ENCODE measurements at places on chromosomes 13 and 19.

GRCh38 chr19:13717194-13717643 is 47.1 kb upstream of the MRI1 start:
- no peak for DNase-seq

DNA sequence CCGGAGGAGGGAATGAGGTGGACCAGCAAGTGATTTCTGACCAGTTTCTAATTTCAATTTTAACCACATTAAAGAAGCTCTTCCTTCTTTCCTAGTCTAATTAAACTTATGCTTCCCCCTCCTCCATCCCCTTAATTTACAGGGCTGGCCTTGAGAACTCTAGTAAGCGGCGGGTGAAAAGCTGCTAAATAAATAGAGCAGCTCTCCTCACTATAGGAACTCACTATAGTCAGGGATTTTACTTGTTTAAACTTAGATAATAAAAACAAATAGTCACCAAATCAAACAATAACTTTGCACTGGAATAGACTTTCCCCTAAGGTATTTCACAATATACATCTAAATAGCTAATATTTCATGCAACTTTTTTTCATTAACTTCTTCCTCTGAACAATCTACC is 1838.2 kb upstream of the PRR20A start:
- no peak for DNase-seq

DNA sequence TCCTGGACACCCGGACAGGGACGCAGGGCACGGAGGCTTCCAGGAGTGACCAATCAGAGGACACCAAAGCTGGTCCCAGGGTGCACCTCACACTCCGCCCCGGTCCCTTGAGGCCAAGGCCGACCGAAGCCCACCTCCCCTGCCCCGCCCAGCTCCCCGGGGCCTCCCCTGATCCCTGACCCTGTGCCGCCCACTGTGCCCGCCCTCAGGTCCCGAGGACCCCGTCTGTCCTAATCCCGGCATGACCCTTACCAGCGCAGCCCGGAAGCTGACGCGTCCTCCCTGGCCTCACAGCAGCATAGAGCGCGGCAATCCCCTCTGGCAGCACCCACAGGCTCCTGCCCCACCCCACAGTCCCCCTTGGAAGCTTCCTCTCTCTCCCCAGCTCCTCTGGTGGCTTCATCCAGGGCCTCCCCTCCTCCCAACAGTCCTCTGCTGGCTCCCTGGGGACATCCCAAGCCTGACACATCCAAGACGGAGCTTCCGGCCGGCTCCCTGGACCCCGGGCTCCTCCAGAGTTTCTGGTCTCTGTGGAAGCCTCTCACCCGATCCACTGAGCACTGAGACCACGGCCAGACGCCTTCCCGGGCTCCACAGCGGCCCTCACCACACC is 7.4 kb upstream of the CDC34 start:
- no peak for DNase-seq

DNA sequence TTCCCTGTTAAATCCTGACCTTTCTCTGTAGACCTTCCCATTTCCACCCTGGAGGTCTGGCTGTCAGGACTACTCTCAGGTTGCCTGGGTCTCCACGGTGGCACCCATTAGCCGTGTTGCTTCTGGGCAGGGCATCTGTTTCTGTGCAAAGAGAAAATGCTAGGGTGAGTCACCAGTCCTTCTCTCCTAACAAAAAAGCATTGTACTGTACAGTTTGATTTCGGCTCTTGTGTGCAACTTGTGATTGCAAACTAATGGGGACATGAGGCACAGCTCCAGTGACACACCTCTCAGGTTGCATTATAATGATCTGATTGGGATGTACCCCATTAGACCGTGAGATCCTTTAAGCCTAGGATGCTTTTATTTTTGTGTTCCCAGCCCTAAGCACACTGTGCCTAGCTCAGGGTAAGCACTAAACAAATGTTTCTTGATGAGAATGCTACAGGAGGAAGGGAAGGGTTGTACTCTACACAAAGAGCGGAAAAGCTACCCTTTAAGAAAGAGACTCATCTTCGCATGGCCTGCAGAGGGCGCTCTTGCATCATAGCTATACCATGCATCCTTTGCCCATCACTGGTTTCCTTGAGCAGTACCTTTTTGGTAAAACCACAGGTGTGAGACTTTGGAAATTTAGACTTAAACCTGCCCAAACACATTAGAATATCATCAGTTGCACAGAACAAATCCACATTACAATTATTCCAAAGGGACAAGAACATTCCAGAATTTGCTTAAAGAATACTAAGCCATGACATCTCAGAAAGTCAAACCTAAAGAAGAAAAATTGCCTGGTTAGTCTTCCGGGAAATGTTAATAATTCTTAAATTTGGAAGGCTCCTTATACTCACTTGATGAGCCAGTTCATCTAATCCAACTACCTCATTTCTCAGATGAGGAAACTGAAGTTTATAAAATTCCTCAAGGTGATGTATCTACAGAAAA is 20.3 kb upstream of the TRIM13 start:
- DNase-seq: no peak

DNA sequence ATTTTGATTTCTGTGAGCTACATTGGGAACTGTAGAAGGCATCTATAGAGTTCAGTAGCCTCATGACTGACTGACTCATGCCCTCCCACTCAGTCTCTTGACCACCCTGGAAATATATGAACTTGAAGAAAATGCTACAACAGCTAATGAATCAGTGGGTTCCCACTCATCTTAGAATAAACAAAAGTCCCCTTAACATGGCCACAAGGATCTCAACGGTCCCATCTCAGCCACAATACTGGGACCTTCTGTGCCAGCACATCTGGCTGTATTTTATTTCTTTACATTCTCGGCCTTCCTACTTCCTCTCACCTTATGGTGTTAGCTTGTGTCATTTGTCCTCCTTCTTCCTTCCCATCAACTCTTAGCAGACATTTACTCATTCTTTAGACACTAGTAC is 619.8 kb downstream of the DCT start:
- DNase-seq: no peak

- DNase-seq: no peak
These were observed 1.6 kb downstream of the PPP1R13L start for GRCh38 chr19:45403272-45403671.

DNA sequence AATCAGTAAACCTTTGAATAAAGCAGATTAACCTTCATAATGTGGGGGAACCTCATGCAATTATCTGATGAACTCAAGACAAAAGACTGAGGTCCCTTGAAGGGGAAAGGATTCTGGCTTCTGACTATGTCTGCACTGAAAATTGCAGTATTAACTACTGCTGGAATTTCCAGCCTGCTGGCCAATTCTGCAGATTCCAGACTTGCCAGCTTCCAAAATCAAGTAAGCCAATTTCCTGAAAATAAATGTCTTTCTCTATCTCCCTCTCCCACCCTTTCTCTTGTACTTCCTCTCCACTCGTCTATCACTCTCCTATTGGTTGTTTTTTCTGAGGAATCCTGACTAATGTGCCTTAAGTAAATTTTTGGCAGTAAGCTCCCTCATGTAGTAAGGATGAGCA is 1479.9 kb upstream of the PRR20A start:
- DNase-seq: no peak

GRCh38 chr13:28406733-28407266 is 88.1 kb downstream of the FLT1 start:
- no peak for DNase-seq

- DNase-seq: no peak
These were observed 198.2 kb downstream of the KLF12 start for GRCh38 chr13:73935991-73936390.

DNA sequence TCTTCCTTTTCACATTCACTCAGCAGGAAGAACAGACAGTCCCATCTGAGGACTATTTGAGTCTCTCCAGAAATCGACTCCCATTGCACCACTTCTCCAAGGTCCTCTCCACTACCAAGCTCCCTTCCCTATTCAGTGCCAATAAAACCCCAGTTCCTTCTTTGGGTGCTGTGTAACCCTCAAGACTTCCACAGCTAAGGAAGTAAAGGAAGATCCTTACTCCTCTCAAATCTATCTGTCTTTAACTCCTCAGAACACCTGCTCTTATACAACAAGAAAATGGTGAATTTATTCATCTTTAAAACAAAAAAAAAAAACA is 29.2 kb upstream of the TM9SF2 start:
- no peak for DNase-seq

GRCh38 chr13:29021311-29021710 is 201.2 kb downstream of the MTUS2 start:
- DNase-seq: no peak

- no peak for DNase-seq
These were observed 2676.6 kb downstream of the PCDH9 start for GRCh38 chr13:64553411-64554129.

- no peak for DNase-seq
These were observed 10.7 kb upstream of the GRTP1 start for GRCh38 chr13:113374511-113375175.

DNA sequence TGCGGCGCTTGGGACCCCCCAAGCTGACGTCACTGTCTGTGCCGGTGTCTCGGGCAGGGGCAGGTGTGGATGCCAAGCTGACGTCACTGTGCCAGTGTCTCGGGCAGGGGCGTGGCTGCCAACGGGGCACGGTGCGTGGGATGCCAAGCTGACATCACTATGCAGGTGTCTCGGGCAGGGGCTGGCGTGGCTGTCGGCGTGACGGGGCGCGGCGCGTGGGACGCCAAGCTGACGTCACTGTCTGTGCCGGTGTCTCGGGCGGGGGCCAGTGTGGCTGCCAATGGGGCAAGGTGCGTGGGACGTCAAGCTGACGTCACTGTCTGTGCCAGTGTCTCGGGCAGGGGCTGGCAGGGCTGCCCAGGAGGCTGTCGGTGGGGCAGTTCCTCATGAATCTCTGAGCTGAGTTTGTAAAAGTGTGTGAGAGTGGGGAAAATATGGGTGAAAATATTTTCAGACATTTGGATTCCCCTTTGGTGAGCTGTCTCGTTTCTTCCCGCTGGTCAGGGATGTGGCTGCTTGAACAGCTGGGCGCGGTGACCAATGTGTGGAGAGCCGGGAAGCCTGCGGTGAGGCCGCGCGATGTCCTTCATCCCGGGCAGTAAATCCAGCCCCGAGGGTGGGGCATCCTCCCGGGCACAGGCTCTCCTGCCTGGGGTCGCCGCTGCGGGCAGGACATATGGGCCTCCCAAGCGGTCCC is 25.2 kb downstream of the MCF2L start:
- DNase-seq: no peak

DNA sequence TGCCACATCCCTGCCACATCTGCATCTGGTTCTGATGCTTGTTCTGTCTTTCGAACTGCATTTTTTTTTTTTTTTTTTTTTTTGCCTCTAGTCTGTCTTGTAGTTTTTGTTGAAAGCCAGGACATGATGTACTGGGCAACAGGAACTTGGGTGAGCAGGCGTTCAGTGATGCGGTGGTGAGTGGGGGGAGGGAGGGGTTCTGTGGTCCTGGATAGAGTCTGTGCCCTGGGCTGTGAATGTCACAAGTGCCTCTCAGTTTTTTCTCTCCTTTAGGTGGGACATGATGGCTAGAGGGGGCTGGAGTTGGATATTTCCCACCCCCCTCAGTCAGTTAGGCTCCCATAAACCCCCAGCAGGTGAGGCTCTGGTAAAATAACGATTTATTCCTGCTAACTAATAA is 3.5 kb downstream of the CEACAM4 start:
- no peak for DNase-seq

DNA sequence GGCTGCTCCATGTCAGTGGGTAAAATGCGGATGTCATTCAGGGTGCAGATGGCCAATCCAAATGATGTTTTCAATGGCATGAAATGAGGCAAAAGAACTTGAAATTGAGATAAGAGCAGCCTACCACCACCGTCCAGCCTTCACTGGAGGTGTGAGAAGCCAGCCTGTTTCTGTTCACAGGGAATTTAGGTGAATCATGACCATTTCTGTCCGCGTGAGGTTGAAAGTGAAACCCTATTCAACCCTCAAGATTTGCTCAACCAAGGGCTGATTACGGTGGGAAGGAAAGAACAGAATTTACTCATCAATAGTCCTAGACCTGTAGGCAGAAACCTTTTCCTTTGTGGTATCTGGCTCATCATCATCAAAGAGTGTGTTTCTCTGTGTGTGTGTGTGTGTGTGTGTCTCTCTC is 370.7 kb downstream of the COG6 start:
- no peak for DNase-seq

GRCh38 chr13:111007209-111007608 is 92.3 kb upstream of the ANKRD10 start:
- no peak for DNase-seq

GRCh38 chr13:52787235-52787634 is 47.6 kb upstream of the CNMD start:
- DNase-seq: no peak

- no peak for DNase-seq
These were observed 107.3 kb upstream of the ZNF507 start for GRCh38 chr19:32238076-32238475.

- no peak for DNase-seq
These were observed 795 bp upstream of the ABCA7 start for GRCh38 chr19:1038978-1039645.

- DNase-seq: no peak
These were observed 4.5 kb downstream of the SCN1B start for GRCh38 chr19:35034588-35035382.

DNA sequence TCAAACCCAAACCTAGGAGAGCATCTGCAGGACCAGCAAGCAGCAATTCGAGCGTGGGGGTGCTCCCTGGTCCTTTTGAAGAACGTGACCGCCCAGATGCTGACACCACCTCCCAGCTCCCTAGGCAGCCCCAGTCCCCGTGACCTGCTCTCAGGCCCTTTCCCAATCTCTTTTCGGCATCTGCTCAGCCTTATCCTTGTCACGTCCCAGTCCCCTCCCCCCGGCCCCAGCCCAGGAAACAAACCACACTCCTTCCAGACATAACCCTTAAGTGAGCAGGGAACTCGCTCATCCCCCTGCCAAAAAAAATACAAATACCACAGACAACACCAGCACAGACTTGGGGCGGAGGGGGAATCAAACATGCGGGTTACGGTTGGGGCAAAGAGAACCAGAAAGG is 3.3 kb downstream of the MLLT1 start:
- no peak for DNase-seq

DNA sequence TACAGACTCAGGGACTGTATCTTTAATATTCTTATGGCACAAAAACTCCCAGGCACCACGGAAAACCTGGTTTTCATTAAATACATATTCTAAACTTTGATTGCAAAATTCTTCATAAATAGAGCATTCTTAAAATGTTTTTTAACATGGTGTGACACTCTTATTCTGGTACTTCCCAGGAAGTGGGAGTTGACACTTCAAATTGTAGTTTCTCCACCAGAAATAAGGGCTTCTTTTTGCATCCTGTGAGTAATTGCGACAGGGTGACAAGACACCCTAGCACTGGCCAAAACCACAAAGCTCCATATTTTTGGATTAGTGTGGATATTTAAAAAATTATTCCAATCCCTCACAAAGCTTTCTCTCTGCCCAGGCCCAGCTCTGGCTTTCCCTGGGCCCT is 43.6 kb upstream of the MTIF3 start:
- DNase-seq: no peak

GRCh38 chr19:3075605-3076431 is 13.5 kb upstream of the TLE5 start:
- peak; percentile 53 for DNase-seq

GRCh38 chr13:34247596-34247995 is 429.6 kb downstream of the RFC3 start:
- no peak for DNase-seq

DNA sequence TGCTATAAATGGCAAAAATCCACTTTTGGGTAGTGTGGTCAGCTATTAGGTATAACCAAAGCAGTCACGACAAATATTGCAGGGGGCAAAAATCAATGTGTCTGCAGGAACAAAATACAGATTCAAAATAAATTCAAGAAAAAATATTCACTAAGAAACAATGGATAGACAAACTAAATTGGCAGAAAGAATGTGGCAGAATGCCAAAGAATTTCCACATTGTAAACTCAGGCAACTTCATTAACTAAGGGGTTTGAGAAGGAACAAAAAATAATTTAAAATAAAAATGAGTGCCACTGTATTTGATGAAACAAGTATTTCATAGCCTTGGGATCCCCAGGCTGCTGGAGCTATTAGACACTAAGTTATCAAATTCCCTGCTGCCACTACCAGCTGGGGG is 193.1 kb downstream of the VWA8 start:
- no peak for DNase-seq

All from NCI-H1417 treated with DMSO at 0.1 percent for 48 hours (cell line).